Right renal pelvis (tissue), 4 donors: ENCODE measurements at places on chromosomes 3 and 15. TPM values are rescaled to one million over a fixed set of nuclear protein-coding genes. Genes with fewer than 3 reads are reported as not detected.

- no peak for DNase-seq
Measured at GRCh38 chr3:48433472-48434118, 3.7 kb upstream of the PLXNB1 start.

Gene PLA2G4D
- polyA plus RNA-seq = 0.07 TPM

GRCh38 chr15:92095693-92096092, 242.2 kb downstream of the SLCO3A1 start:
- no peak for DNase-seq

DNA sequence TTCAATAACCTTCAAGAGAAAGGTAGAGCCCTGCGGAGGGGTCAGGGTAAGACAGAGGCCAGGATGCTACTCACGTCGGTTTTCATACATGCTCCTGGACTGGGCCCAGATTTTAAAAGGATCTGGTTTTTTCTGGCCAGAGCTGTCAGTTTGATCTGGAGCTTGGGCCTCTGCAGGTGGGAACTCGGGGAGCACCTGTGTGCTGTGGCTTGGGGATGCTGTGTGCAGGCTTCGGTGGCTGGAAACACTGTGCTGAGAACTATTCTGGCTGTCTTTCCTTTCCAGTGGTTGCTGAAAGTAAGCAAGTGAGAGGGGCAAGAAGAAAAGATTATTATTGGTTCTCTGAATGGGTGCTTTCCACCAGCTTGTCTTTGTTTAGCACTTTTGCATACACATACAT, 647.6 kb downstream of the MAGI1 start:
- DNase-seq = no peak

- no peak for DNase-seq
Measured at GRCh38 chr3:192223815-192224214, 503.5 kb downstream of the FGF12 start.

DNA sequence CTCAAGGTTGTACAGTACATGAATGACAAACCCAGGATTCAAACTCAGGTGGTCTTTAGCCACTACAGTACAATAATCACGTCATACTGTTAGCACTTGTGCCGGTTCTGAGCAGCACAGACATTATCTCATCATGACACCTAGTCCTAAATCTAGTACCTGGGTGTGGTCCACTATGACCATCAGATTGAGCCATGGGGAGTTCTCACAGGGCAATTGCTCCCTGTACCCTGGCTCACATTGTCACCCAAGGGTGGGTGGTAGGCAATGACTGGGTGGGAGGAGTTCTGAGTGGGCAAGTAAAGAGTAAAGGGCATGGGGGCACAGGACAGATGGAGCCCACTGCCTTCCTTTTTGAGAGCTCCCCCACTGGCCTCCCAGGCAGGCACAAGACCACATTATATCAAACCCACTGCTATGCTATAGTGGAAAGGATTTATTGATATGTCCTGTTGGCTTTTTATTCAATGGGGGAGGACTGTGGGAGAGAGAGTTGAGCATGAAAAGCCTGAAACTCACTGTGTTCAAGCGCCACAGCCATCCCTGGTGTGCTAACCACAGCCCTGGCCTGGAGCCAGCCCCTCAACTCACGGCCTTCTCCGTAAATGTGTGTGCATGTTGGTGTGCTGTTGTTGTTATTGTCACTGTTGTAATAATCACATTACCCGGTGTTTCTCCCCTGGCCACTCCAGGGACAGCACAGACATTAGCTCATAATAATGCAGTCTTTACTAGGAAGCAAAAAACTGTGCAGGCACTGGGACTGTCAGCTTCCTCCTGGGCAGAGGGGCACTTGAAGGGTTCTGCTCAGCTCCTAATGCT, 27.3 kb downstream of the ADCY5 start:
- no peak for DNase-seq

GRCh38 chr3:71310980-71311660, 272.4 kb downstream of the FOXP1 start:
- DNase-seq = no peak

DNA sequence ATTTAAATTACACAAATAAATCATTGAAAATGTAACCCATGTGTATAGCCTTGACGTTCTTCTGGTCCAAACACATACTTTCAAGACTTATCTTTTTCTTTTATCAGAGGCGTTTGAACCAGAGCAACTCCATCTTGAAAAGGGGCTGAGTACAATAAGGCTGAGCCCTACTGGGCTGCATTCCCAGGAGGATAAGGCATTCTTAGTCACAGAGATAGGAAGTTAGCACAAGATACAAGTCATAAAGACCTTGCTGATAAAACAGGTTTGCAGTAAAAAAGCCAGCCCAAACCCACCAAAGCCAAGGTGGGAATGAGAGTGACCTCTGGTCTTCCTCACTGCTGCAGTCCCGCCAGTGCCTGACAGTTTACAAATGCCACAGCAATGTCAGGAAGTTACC, 101.0 kb upstream of the IGSF10 start:
- DNase-seq = no peak

- DNase-seq = no peak
Measured at GRCh38 chr3:81778678-81779182, 17.3 kb upstream of the GBE1 start.

Gene COL6A5
- 0.06 TPM for polyA plus RNA-seq

Gene ZNF197
- 34.6 TPM for polyA plus RNA-seq

- DNase-seq = no peak
Measured at GRCh38 chr3:139519998-139520737, 19.4 kb downstream of the RBP1 start.

GRCh38 chr3:157040456-157040855, 119.5 kb downstream of the CCNL1 start:
- DNase-seq = no peak

GRCh38 chr3:2567451-2567850, 468.8 kb downstream of the CNTN4 start:
- no peak for DNase-seq

- DNase-seq = no peak
Measured at GRCh38 chr15:66323312-66323928, 30.1 kb downstream of the DIS3L start.

DNA sequence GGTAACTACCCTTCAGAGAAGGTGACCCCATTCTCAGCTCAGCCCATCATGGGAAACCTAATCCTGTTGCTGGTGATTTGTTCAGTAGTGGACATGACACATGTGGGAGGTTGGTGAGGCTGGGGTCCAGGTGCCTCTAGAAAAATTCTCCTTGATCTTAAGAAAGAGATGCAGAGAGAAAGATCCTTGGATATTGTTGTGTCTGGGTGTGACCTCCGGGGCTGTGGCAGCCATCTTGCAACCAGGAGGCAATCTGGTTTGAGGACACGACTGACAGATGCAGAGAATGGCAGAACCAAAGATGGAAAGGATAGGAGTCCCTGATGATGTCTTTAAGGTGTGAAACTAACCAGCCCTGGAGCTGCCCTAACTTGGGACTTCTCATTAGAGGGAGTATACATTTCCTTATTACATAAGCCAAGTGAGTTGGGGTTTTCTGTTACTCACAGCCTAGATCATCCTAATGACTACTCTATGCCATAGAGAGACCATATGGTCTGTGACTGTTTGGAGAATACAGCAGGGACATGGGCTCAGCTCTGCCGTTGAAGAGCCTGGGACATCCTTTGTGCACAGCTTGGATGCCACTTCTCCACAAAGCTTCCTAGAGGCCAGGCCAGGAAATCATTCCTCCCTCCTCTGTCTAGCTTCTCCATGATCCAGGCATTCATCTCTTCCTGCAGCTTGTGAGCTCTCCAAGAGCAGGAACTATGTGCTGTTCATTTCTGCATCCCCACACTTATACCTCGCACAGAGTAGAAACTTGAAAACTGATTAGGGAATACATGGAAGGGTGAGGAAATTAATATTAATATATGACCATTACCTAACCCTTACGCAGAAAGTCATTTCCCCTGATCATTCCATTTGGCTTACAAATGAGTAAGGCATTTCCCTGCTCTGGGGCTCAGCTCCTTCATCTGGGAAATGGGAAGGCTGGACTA, 45.9 kb downstream of the HRH1 start:
- DNase-seq = no peak

Gene AADAC
- polyA plus RNA-seq = 0.31 TPM

GRCh38 chr3:13879102-13879945, 547 bp downstream of the WNT7A start:
- no peak for DNase-seq

DNA sequence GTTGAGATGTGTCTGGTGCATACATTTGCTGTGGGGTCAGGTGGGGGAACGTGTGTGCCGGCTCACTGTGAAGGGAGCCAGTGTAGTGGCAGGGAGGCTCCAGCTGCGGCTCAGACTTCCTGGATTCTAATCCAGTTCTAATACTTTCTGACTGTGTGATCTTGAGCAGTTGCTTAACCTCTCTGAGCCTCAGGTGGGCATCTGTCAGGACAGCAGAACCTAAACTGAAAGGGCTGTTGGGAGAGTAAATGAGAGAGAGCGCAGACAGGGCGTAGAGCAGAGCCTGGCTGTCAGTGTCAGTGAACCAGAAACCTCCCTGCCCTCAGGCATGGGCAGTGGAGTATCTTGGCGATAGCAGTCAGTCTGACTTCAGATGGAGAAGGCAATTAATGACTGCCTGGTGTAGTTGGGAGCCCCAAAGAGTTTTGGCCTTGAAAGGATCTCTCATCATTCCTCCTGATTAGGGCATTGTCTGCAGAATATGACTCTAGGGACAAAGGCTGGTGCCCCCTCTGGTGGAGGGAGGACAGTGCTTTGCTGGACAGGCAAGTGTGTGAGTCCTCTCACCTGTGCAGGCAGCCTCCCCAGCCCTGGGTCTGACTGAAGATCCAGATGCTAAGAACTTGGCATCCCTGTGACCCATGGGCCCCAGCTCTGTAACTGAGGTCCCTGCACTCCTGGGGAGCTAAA, 9.6 kb downstream of the KBTBD13 start:
- no peak for DNase-seq

Gene EXD1
- polyA plus RNA-seq = not detected

Gene SLC6A1
- polyA plus RNA-seq = 0.98 TPM

Gene EAF2
- 7.4 TPM for polyA plus RNA-seq

DNA sequence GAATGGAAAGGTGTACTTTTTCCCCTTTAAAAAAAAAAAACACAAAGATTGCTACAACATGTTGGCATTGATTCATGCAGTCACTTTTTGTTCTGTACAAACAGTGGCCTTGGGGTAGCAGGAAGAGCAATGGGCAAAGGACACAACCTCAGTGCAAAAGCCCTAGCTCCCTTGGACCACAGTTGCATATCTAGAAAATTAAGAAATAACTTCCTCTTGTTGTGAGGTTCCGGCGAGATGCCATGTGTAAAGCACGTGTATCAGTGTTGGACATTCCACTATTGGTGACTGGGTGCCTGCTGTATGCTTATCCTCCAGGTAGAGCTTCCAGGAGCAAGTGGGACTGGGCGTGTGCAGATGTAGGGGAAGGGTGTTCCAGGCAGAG, 164.5 kb downstream of the THSD4 start:
- no peak for DNase-seq

- no peak for DNase-seq
Measured at GRCh38 chr15:45732662-45733061, 97.8 kb downstream of the SQOR start.

DNA sequence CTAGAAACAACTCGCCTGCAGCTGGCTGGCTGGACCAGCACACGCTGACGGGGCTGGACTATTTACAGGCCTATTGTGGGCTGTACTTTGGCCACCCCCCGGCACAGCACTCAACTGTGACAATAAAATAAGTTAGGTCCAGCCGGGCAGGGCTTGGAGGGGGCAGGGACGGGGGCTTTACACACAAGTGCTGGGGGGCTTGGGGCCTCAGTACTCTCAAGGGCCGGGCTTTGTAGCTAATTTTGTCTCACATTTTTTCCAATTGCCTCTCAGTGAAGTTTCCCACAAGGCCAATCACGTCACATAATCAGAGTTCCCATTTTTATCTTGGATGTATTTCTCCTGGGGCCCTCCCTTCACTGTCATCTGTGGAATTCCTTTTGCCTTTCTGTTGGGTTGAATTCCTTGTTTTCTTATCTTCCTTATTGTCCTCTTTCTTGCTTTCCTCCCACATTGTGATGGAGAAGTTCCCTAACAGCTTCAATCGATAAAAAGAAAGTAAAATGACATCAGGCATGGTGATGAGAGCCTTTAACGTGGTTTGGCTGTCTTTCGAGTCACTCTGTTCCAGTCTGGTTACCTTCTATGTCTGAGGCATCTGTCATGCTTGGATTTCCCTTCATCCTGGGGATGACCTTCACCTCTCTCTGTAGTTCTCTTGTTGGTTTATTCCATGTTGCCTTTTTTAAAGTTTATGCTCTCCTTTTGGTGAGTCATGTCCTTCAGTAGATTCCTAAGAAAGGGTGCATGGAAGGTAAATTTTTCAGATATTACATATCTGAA, 44.1 kb upstream of the CMTM7 start:
- DNase-seq = no peak

Gene SLC2A2
- polyA plus RNA-seq = 15.3 TPM

- no peak for DNase-seq
Measured at GRCh38 chr15:101463270-101463669, 26.2 kb downstream of the PCSK6 start.

- DNase-seq = no peak
Measured at GRCh38 chr3:60697132-60697531, 554.1 kb downstream of the FHIT start.

GRCh38 chr3:143182866-143183664, 63.5 kb downstream of the CHST2 start:
- DNase-seq = no peak
